ENCODE measurements at places on chromosomes 2 and 18. TPM values are rescaled to one million over a fixed set of nuclear protein-coding genes. Genes with fewer than 3 reads are reported as not detected.
A peak's percentile ranks its signal among the peaks of the same experiment; 100 is the strongest.

- no peak for DNase-seq
Observed at GRCh38 chr2:74856004-74856578, 22.2 kb downstream of the HK2 start.

The PSMA8 gene
- total RNA-seq, result not detected

DNA sequence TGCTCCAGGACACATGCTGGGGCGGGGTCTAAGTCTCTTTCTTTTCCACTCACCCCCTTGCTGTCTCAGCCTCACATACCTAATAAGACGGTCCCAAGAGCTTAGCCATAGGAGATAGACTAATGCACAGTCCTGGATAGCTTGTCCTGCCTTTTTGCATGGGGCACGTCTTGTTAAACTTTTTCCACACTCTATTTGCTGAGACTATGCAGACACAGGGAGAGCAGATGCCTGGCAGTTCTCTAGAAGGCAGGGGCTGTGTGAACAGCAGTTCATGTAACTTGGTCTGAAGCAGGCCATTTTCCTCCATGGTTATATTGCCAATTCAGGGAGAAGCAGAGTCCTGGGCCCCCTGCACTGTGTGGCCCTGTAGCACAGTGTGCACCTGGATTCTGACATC, 142.1 kb downstream of the SEPTIN10 start:
- no peak for DNase-seq

GRCh38 chr18:61926532-61926931, 33.7 kb upstream of the RNF152 start:
- no peak for DNase-seq

GRCh38 chr2:85413592-85414420, 3.6 kb upstream of the CAPG start:
- peak; percentile 61 for DNase-seq

All from Caki2 (cell line).